ENCODE measurements at places on chromosomes 12 and 14. TPM values are rescaled to one million over a fixed set of nuclear protein-coding genes. Genes with fewer than 3 reads are reported as not detected.

CLEC1B gene
- not detected for total RNA-seq

MLXIP gene
- 8.7 TPM for total RNA-seq

DNAH10 gene
- total RNA-seq, result under 0.01 TPM

MYRFL gene
- total RNA-seq, result 0.26 TPM

RTL1 gene
- total RNA-seq, result not detected

TGFB3 gene
- 1.3 TPM for total RNA-seq

RAB3IP gene
- total RNA-seq, result 50.8 TPM

LBHD2 gene
- total RNA-seq, result not detected
